IPS-NIHi11 (cell line): ENCODE measurements at places on chromosomes 3 and 15.
A peak's percentile ranks its signal among the peaks of the same experiment; 100 is the strongest.

DNA sequence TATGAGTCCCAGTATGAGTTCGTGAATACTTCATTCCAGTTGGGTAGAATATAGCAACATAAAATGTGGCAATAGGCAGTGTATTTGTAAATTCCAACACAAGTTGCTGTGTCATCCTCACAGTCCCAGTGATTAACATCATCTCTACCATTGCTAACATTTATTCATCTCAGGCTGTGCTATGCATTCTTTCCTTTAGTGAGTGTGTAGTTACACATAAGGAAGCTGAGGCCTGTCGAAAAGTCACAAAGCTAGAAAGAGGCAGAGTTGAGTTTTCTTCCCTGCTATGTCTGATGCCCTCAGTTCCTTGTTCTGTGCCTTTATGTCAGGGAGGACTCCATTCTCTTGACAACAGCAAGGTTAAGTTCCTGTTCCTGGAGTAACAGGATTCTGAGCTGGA is 96.4 kb downstream of the FNDC3B start:
- no peak for DNase-seq

- DNase-seq: no peak
Measured at GRCh38 chr15:101124731-101125451, 127.0 kb downstream of the CHSY1 start.

- DNase-seq: no peak
Measured at GRCh38 chr3:170277833-170278580, 55.8 kb downstream of the PRKCI start.

GRCh38 chr3:156760333-156760732 is 65.8 kb upstream of the LEKR1 start:
- DNase-seq: no peak

DNA sequence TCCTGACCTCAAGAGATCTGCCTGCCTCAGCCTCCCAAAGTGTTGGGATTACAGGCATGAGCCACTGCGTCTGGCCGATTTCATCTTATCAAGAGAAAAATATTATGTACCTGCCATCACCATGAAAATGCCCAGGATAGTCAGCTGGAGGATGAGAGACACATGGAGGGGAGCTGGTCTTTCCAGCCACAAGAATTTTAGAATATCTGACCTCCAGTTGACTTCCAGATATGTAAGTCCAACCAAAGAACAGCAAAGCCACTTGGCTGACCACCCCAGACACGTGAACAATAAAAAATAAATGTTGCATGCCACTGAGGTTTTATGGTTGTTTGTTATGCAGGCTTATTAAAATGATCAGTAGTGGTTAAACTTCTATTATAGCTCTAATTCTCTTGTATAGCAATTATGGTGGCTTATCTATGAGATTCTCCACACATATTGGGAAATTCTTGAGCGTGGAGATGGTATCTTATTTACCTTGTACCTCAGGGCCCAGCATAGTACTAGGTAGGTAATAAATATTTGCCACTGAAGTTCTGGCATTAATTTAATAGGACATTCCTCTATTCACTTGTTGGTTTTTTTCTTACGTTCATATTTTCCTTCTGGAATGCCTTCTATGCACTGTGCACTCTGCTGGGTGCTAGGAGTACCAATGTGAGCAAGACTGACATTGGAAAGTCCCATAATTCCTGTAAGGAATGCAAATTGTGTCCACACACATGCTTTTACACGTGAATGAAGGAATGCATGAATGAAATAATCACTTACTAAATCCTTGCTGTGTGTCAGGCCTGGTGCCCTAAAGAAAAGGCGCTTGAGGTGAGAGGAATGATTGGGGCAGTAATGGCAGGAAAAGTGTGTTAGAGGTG is 77.6 kb downstream of the EDEM1 start:
- DNase-seq: no peak

DNA sequence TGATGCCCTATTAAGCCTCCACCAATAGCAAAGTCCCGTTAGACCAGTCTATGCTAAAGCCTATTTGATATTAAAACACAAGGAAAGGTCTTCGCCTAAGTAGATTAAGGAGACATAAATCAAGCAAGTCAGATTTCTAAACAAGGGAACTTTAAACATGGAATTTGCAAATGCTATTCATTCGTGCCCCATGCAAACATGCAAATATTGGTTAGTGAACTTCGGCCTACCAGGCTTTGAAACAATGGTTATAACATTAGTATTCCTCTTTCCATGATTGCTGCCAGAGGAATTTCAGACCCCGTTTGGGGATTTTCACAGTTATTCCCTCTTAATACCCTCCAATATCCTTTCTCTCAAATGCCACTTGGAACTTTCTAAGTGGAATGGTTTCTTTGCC is 36.9 kb upstream of the ZNF280D start:
- DNase-seq: no peak

GRCh38 chr3:149042789-149043386 is 43.4 kb downstream of the HLTF start:
- no peak for DNase-seq

GRCh38 chr15:66070220-66070934 is 183.2 kb downstream of the MEGF11 start:
- no peak for DNase-seq

DNA sequence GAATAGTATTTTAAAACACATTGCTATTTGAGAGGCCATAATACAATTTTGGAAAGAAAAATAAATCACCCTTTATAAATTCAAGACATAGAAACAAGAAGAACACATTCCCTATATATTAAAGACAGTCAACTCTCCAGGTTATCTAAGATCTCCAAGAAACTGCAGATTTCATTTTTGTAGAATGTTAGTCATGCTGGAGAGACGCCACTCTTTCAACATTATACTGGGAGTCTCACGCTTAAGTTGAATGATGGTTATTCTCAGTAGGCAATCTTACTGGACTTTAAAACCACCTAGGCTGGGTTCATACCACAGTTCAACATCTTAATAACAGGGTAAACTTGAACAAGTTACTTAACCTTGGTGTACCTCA is 3.6 kb upstream of the CHRM5 start:
- no peak for DNase-seq

DNA sequence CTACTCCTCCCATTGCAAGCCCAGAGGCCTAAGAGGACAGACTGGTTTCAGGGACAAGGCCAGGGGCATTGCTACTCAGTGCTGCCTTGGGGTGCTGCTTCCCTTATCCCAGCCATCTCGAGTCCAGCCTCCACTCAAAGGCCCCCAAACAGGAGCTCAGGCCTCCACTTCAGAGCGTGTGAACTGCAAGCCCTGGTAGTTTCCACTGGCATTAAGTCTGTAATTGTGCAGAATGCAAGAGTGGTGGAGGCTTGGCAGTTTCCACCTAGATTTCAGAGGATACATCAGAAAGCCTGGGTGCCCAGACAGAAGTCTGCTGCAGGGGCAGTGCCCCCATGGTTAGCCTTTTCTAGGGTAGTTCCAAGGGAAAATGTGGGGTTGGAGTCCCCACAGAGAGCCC is 192.8 kb upstream of the ST8SIA2 start:
- DNase-seq: peak; percentile 38

- no peak for DNase-seq
Measured at GRCh38 chr3:105397974-105398373, 31.3 kb downstream of the ALCAM start.

GRCh38 chr3:190432216-190432615 is 17.5 kb downstream of the TMEM207 start:
- no peak for DNase-seq

GRCh38 chr15:65985387-65985786 is 116.1 kb downstream of the RAB11A start:
- DNase-seq: no peak

GRCh38 chr3:50484722-50485121 is 18.7 kb downstream of the CACNA2D2 start:
- no peak for DNase-seq

DNA sequence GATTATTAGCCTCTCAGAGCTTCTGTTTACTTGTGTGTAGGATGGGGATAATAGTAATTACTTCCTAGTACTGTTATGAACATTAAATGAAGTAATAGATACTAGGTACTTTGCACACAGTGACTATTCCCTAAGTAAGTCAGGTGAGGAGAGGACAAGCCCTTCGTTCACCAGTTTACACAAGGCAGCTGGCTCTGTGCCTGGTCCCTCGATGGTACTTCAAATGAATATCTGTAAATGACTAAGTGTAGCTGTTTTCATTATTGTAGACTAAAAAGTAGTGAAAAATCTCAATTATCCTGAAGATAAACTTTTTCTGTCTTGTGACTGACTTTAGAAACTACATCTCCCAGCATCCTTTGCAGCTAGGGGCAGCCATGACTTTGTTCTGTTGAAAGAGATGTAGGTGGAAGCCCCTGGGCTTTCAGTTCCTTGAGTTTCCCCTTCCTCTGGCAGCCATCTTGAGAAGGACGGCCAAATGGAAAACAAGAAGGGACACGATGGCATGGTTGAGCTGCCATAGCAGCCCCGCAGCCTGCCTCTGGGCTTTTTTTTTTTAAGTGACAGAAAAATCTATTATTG is 11.7 kb upstream of the WNT7A start:
- DNase-seq: peak; percentile 66

- DNase-seq: peak; percentile 29
Measured at GRCh38 chr3:98801043-98801747, 38.1 kb downstream of the ST3GAL6 start.

GRCh38 chr15:60895986-60896385 is 333.1 kb downstream of the RORA start:
- DNase-seq: no peak

- peak; percentile 75 for DNase-seq
Measured at GRCh38 chr3:141011232-141011996, 39.7 kb upstream of the SPSB4 start.

DNA sequence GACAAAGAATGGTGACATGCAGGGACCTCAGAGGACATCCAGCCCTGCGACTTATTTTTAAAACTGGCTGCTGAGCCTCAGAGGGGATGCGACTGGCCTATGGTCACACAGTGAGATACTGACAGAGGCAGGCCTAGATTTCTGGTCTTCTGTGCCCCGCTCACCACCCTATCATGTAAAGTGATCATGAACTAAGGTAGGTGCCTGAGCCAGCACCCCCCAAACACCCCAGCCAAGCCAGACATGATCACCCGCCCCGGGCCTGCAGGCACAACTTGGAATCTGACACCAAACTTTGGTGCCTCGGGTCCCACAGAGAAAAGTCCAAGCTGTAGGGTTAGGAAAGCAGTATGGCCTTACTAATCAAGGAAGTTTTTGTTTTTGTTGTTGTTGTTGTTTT is 33.9 kb upstream of the HHATL start:
- DNase-seq: no peak

- no peak for DNase-seq
Measured at GRCh38 chr15:57649138-57649537, 57.4 kb upstream of the POLR2M start.

DNA sequence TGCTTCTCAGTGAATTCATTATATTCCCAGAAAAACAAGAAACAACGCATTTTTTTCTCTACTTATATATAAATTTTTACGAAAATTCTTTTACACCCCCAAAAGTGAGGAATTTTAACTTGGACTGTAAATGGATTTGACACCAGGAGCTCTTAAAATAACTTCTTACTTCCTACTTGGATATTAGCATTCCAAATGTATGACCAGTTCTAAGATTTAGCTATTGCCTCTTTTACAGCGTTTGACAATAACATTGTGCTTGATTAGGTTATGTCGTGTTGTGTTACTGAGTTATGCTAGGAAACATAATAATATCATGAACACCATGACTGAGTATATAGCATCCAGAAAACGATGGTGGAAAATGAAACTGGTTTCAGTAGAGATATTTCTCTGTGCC is 177.0 kb downstream of the CNTN6 start:
- no peak for DNase-seq
